ENCODE measurements at places on chromosomes 3 and 15.
A peak's percentile ranks its signal among the peaks of the same experiment; 100 is the strongest.

GRCh38 chr3:194760494-194761137 is 74.9 kb downstream of the FAM43A start:
- no peak for DNase-seq

- no peak for DNase-seq
Observed at GRCh38 chr3:78421247-78421966, 1346.4 kb downstream of the ROBO1 start.

GRCh38 chr3:126649556-126650092 is 5.3 kb downstream of the TXNRD3 start:
- DNase-seq: no peak

DNA sequence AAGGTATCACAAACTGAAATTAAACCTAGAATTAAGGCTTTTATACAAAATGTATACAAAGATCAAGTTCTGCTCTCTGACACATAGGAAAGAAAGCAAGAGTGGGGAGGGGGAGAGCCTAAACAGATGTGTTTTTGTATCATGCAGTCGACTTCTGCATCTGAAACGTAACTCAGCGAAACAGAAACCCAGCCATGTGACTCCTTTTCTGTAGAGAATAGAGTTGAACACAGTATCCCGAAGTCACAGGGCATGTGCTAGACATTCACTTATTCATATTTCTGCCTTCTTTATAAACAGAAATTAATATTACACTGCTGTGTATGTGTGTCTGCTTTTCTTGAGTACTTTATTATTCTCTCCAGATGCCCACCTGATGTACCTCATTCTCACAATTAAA is 121.0 kb downstream of the PDZRN3 start:
- no peak for DNase-seq

GRCh38 chr3:150786791-150787190 is 23.8 kb upstream of the SIAH2 start:
- no peak for DNase-seq

GRCh38 chr15:93862791-93863190 is 368.6 kb upstream of the MCTP2 start:
- DNase-seq: no peak

GRCh38 chr3:182490596-182491491 is 302.5 kb upstream of the ATP11B start:
- DNase-seq: no peak

GRCh38 chr3:43735618-43736017 is 44.9 kb downstream of the ABHD5 start:
- no peak for DNase-seq

- no peak for DNase-seq
Observed at GRCh38 chr15:39132954-39133600, 447.8 kb upstream of the THBS1 start.

- DNase-seq: no peak
Observed at GRCh38 chr3:172166261-172166660, 126.9 kb downstream of the FNDC3B start.

- no peak for DNase-seq
Observed at GRCh38 chr3:117192888-117193287, 483.3 kb downstream of the TUSC7 start.

GRCh38 chr3:73707772-73708171 is 83.0 kb upstream of the PDZRN3 start:
- no peak for DNase-seq

DNA sequence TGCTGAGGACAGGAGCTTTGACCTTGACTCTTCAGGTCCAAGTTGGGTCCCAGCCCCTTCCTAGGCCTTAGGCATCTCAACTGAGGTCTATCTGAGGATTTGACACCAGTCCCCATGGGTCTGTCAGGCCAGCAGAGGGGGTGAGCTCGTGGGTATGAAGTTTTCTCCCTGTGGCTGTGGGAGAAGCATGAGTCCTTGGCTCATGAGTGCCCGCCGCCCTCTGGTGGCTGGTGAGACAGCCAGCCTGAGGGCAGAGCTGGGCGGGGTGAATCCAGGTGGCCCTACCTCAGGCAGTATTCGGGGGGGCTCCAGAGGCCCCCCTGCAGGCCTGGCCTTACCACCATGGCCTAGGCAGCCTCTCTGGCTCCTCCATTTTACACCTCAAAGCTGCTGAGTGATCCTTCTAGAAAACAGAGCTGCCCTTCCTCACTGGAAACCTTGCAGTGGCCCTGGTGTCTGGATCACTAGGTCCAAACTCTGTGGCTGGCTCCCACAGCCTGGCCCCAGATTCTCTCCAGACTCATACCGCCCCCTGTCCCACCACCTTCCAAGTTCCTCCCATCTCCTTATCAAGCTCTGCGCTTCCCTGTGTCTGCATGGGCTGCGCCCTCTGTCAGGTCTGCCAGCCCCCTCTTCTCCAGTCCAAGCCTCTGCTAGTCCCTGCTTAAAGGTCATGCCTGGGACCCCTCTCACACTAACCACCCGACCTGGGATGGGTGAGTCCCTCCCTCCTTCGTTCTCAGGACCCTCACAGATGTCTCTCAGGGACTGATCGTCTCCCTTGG is 16.1 kb downstream of the SH2D7 start:
- peak; percentile 92 for DNase-seq

DNA sequence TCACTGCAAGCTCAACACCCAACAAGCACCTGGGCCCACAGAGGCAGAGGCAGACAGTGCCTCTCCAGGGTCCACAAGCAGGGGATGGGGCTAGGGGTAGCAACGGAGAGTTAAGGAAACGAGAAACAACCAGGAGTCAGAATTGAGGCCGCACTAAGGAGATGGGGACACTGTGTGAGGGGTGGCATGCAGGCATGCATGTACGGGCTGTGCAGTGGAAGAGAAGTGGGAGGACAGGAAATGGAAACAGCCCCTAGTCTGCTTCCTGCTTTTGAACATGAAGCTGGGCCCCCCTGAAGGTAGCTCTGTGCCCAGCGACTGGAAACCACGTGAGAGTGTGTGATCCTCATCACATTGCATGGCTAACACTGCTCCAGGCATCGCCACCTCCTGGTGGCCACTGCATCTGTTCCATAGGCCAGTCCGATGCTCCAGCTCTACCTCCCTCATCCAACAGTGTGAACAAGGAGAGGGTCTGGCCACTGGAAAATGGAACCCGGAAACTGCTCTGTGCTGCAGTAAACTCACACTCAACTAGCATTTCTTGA is 44.0 kb downstream of the XXYLT1 start:
- peak; percentile 60 for DNase-seq

DNA sequence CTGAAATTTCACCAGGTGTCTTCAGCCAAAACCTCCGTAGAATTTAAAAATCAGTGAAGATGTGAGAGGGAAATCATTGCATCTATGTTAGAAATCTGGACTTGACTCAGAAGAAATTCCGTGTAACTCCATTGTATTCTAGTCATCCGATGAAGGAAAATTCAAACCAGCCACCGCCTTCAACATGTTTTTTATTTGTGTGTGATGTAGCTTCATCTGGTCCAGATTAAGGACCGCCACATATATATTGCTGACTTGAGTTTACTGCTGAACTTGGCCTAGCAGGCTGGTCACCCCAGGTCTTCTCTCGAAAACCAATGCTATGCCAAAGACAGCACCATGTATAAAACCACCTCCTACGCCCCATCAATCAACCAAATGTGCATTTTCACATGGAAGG is 120.9 kb downstream of the FOXP1 start:
- no peak for DNase-seq

DNA sequence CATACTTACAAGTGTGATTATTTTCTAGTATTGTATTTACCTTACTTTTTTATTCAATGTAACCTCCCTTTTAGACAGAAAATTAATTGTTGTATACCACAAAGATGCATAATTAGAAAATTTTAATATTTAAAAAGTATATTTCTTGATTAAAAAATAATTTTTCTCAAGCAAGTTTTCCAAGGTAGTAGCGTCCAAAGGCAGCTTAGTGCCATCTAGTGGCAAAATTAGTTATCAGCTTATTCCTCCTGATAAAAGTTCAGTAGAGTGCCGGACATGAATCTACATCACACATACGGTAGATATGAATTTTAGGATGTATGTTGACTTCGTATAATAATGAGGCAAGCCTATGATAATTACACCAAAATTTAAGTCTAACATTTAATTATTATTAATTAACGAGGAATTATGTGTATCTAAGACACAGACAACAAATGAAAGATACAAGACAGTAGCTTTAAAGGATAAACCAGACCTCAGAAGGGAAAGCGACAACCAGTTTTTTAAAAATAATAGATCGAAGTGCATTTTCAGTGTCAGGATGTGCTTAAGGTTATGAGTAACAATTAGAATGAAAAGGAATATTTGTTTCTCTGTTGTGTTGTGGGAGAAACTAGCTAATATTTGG is 405.9 kb downstream of the ROBO1 start:
- DNase-seq: no peak

DNA sequence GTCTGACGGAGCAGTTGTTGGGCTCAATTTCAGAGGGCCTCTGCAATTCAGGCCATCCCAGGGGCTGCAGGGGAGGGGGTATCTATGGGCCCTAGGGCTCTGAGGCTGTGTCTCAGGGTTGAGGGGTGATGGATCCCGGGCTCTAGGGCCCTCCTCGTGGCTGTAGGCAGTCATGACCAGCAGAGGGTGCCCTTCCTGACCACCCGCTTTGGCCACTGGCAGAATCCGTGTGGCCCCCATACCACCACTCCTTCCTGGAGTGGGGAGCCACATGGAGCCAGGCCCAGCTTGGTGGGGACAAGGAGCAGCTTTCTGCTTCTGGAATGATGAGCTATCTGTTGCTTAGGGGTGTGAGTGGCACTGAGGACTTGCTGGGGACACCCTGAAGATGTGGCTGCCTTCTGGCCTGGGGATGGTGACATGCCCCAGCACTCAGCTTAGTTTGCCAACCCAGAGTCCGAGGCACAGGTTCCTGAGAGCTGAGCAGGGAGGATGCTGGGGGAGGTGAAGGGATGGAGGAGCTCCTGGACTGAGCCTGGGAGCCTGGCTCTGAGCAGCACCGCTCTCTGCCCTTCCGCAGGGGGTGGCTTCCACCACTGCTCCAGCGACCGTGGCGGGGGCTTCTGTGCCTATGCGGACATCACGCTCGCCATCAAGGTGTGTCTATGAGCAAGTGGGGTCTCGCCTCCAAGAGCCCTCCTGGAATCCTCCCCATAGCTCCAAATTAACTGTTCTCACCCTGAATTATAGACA is 20.2 kb downstream of the HDAC11 start:
- peak; percentile 63 for DNase-seq

- DNase-seq: peak; percentile 77
Observed at GRCh38 chr3:184378651-184379357, 797 bp upstream of the THPO start.

DNA sequence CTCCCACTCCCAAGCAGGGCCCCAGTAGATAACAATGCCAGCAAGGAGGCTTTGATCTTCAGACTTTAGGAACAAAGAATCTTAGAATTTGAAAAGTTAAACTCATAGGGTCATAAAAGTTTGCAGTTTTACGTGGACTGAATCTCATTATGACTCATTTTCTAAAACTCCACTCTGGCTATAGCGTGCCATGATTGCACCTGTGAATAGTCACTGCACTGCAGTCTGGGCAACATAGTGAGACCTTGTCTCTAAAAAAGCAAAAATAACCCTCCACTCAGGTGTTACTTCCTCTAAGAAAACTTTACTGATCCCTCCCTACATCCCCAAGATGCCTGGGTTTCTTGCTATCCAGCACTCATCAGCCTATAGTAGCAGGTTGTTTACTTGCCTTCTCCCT is 104.5 kb downstream of the IL20RB start:
- DNase-seq: no peak

DNA sequence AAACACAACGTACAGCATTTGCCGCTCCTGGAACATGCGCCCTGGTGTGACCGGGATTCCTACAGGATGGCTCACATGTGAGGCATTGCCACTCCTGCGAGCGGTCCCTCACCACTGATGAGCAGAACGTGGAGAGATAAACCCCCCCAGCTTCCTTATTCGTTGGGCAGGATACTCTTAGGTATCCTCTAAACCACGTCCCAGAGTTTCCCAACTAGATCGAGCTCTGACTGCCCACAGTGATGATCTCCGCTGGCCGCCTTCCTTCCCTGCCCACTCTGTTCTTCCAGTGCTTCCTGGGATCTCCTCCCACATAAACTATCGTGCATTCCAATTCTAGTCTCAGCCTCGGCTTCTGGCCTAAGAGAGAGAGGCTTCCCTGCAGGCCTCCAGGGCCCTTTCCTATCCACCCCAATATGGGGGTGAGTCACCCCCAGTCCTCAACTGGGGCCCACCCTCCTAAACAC is 91.8 kb downstream of the TOP2B start:
- DNase-seq: peak; percentile 79

DNA sequence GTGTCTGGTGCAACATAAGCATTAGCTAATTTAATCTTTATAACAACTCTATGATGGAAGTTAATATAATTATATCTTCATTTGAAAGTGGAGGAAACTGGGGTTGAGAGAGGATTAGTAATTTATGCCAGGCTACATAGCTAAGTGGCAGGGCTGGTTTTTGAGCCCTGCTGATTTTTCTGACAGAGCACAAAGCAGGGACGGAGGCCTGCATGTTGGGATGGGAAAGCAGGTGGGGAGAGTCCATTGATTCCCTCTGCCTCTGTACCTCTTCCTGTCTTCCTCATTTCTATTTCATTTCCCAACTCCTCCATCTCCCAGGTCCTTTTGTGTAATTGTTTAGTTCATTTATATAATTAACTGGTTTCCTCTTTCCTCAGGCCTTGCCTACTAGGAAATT is 251.6 kb upstream of the ZPLD1 start:
- DNase-seq: no peak

DNA sequence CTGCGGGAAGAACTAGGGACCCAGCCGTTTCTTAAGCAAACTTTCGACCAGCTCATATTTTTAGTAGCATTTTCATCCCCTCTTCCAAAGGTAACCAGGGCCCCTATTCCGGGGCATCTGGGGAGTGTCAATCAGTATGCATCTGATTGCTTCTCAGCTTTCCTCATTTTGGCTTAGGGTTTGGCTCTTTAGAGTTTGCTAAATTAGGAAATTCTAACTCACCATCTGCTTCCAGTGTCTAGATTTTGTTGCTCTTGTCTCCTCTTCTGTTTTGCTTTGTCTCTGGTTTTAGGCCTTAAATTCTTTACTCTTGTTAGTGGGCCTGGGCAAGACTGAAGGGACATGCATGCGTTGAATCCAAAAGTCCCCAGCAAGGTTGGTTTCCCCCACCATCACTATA is 9.6 kb upstream of the ABTB1 start:
- DNase-seq: no peak
